ENCODE measurements at places on chromosomes 1 and 21.

GRCh38 chr1:66729119-66729518 is 23.1 kb upstream of the DYNLT5 start:
- no peak for DNase-seq

DNA sequence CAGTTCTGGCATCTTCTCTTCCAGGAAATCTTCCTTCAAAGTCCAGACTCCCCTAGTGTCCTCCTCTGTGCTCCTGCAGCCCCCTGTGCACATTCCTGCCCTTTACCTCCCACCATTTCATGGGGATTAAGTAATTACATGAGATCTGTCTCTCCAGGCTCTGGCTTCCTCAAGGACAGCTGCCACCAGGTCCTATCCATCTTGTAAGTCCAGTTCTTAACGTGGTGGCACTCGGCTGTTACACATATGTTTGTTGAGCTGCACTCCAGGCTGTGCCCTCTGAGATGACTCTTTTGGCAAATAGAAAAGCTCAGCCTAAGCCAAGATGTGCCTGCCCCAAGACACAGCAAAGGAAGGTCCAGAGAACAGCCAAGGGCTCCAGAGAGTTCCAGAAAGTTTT is 57.4 kb upstream of the CAMK1G start:
- no peak for DNase-seq

DNA sequence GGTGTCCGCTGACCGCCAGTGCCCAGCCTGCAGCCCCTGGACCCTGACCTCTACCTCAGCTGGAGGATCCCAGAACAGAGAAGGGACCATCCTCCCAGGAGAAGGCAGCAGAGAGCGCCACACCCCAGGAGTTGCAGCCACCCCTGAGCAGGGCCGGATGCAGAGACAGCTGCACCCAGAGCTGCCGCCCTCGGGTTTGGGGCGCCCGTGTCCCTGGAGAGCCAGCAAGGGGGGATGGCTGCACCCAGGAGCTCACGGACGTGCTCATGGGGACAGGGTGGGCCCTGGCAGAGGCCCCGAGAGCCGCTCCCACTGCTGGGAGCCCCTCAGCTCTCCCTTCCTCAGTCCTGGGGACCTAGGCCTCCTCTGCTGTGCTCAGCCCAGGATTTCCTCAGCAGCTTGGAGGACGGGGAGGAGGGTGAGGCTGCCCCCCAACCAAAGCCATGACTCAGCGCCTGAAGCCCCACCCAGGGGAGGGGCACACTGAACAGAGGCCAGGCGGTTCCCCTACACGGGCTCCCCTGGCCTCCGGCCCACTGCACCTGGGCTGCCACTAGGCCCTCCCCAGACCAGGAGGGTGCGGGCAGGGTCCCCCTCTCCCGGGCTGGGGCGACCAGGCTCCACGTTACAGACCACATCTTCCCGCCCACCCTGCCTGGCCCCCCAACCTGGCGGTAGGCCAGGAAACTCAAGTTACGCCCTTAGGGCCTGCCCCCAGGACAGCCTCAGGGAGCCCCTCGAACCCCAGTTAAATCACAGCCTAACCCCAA is 2.2 kb downstream of the ACAP3 start:
- peak; percentile 68 for DNase-seq

DNA sequence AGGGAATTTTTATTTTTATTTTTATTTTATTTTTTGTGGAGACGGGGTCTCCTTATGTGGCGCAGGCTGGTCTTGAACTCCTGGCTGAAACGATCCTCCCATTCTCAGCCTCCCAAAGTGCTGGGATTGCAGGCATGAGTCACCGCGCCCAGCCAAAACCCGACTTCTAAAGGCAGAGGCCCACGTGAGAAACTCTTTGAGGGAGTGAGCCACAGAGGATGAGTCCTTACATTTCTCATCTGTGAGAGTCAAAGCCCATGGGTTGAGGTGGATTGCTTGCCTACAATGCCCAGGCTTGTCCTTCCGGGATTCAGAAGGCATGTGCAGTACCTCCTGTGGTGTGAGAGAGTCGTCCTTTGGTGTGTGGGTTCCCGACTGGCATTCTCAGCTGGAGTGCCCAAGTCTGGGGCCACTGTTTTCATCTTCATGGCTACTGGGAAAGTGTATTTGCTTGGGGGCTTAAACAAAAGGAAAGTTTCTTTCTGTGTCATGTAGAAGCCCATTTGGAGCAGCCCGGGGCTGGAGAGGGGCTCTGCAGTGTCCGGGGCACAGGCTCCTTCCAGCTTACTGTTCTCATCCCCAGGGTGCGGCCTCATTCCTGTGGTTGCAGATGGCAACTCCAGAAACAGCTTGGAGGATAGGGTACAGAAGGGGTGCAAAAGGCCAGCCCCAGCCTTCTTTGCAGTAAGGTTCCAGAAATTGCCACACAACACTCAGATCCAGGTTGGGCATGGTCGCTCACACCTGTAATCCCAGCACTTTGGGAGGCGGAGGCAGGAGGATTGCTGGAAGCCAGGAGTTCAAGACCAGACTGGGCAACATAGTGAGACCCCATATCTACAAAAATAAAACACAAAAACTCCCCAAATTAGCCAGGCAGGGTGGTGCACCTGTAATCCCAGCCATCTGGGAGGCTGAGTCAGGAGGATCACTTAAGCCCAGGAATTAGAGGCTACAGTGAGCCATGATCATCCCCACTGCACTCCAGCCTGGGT is 29.4 kb upstream of the CSF3R start:
- DNase-seq = no peak

GRCh38 chr1:25994402-25995150 is 3.3 kb downstream of the PAFAH2 start:
- DNase-seq = no peak
